DND-41 (cell line): ENCODE measurements at places on chromosomes 6 and 20.

DNA sequence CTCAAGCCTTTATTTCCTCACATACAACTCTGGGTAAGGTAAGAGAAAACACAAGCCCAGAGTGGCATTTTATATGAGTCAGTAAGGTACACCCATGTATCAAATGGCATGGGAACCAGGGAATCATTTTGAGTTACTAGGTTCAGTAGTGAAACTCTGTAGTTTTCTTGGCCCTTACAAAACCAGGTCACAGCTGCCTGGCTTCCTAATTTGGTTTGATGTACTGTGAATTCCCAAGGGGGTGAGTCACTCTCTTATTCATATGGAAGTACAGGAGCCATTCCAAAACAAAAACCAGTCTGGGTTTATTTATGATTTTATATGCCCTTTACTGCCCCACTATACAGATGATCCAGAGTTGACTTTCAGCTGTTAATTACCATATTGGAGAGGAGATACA lies 70.7 kb downstream of the PDE7B start:
- no peak for DNase-seq

DNA sequence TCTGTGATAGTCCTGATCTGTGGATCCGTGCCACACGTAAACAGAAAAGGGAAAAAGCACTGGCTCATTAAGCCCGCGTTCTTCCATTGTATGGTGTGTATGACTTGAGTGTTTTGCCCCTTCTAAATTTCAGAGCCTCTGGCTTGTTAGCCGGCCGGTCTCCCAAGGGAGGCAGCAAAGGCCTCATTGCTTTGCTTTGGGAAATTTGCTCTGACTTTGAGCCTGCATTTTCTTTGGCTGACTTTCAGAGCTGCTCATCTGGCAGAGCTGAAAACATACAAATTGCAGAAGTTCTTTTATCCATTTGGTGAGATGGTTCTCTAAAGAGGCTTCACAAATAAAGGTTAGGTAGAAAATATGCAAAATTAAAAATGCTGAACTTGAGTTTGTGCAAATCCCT lies 123.0 kb downstream of the UTRN start:
- no peak for DNase-seq

GRCh38 chr6:138987080-138987642 lies 892 bp downstream of the REPS1 start:
- DNase-seq: peak; percentile 18

GRCh38 chr6:4936681-4937041 lies 67.2 kb downstream of the RPP40 start:
- DNase-seq: no peak

DNA sequence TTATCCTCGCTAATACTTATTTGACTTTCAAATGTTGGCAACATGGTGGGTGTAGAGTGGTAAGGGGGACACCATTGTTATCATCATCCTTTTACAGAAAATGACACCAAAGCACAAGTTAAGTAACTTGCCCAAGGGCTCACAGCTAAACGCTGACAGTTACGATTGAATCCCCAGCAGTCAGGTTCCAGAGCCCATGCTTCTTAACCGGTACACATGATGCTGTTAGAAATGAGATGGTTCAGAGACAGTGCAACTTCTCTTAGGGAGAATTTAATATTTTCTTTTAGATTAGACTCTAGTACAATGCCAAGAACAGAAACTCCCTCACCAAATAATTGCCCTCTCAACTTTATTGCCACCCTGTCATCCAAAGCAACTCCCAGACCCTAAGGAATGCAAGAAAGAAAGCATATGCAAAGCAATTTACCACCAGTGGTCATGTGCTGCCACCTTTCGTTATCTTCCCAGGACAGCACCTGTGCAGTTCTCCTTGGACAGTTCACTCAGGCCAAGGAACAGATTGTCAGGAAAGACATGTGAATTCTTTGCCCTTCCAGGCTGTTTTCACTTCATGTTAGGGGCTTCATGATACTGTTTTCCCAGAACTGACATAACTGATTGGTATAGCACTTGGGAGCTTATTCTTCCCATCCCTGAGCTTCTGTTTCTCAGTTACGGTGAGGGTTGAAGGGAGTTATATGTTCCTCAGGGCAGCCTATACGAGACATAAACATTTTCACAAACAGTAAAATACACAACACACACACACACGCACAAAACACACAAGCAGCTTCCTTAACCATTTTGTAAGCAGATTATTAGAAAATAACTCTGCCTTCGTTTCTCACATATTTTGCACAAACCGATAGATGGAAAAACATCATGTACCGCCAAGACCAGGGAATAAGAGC lies 5.1 kb downstream of the HLA-DMA start:
- no peak for DNase-seq

DNA sequence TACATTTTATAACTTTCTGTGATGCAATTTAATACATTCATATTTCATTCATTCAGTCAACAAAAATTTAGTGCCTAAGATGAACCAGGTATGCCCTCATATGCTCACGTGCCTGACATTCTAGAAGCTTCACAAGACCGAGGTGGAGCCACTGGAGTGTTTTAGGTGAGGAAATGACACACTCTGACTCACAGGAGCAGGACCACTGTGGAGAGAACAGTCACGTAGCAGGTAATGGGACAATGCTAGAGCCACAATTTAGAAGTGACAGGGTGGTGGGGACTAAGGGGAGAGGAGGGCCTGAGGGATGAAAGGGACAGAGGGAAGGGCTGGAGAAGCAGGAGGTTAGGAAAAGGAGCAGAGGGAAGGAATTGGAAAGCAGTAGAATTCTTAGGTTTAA lies 17.6 kb upstream of the HLA-A start:
- no peak for DNase-seq

GRCh38 chr6:75290136-75290945 lies 5.7 kb upstream of the TMEM30A start:
- no peak for DNase-seq

DNA sequence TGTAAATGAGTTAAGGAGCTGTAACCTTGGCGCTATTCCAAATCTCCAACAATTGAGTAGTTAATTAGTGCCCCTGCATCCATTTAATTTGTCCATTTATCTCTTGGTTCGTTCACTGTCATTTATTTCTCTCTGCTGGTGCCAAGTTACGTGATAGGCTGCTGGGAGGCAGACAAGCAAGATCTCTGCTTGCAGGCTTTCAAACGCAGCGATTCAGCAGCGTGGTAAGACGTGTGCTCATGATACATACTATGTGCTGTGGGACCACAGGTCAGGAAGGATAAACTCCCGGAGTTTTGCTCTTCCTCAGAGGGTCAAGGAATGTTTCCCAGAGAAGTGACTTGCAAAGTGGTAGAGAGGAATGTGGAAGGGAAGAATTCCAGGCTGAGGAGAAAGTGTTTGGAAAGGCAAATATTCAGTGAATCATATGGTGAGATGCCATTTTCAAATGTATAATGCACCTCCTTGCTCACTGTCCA lies 46.4 kb downstream of the UTRN start:
- no peak for DNase-seq

DNA sequence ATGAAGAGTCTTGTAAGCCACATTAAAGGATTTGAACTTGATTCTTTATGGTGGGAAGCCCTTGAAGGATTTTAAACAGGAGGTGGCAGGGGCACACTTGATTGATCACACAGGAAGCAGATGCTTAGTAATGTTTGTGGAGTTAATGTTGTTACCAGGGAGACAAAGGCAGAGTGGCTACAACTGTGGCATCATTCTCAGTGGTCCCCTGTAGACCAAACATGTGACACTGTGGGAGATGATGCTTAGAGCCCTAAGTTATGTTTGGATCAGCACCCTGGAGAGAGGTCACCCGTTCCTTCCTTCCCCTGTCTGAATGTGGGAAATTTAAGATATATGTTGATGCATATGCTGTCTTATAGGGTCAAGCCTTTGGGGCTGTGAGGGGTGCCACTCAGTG lies 53.2 kb downstream of the EIF2S2 start:
- DNase-seq: peak; percentile 54

DNA sequence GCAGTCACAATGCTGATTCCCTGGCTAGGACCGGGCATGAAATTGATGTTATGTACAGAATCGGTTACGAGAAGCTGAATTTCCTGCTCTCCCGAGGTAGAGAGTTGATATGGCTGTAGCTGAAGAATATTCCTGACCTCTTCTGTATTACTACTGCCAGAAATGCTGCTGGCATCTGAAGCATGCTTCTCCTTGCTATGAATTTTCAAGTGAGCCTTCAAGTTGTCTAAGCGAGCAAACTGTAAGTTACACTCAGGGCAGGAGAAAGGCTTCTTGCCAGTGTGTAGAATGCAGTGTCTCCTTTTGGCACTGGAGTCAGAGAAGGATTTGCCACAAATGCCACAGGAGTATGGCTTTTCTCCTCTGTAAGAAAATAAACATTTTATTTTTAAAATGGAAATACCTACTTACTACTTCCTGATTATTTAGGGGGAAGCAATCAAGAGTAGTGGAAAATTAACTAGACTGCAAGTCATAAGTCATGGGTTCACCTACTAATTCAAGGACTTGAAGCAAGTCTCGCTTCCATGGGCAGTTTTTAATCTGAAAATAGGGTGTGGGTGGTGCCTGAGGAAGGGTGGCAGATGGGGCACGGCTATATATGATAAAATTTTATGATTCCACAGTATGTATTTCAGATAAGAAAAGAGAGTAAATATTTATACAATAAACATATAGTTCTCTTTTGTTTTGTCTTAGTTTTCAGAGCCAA lies 10.8 kb upstream of the MICAL1 start:
- DNase-seq: no peak

GRCh38 chr6:155398701-155399061 lies 57.0 kb downstream of the NOX3 start:
- DNase-seq: no peak

GRCh38 chr20:36303831-36304230 lies 2.3 kb upstream of the DLGAP4 start:
- no peak for DNase-seq

DNA sequence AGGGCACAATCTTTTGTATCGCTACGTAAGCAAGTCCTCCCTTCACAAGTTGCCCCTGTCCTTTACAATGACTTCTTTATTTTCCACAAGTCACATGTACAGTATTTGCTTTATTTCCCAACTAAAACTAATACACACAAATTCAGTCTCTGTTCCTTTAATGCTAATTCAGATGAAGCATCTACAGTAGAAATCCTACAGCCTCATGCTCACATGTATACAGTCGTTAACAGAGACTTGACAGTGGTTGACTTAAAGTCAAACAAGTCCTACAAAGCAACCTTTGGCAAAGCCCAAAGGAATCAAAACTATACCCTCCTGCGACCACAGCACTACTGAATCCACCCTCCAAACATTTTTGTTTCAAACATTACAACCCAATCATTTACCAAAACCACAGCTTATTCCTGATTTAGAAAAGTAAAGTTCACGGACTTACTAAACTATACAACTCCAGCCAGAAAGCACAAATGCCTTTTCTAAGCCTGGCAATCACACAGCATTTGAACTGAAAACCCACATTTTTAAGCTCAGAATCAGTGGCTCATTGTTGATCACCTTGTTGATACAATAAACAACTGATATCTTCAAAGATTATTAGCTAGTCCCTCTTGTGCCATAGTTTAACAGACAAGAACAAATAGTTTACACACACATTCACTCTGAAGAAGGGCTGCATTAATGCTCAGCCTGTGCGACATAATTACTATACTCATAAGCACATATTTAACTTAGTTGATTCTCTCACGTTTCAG lies 70.9 kb upstream of the NHSL1 start:
- no peak for DNase-seq

DNA sequence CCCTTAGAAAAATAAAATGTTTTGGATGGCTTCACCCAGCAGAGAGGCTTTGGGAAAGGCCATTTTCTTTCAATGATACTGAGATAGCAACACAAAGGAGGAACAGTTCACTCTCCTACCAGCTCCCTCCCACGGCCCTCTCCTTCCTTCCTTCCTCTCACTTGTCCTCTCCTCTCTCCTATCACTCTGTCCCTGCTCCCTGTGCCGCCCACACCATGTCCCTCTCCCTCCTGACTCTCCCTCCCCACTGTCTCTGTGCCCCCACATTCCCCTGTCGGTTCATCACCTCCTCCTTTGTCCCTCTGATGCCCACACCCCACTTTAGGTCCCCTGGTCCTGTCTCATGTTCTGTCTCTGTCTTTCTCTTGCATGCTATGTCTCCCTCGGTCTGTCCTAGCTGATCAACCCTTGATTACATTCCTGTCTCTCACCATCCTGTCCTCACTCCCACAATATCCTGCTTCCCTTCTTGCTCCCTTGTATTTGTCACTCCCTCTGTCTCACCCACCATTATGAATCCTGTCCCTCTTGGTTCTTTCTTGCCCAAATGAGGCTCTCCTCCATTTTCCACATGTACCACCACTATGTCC lies 30.1 kb downstream of the ELMO2 start:
- no peak for DNase-seq

- DNase-seq: no peak
Observed at GRCh38 chr6:139449611-139450000, 75.2 kb upstream of the CITED2 start.

GRCh38 chr6:34517461-34517881 lies 38.7 kb downstream of the SPDEF start:
- no peak for DNase-seq

DNA sequence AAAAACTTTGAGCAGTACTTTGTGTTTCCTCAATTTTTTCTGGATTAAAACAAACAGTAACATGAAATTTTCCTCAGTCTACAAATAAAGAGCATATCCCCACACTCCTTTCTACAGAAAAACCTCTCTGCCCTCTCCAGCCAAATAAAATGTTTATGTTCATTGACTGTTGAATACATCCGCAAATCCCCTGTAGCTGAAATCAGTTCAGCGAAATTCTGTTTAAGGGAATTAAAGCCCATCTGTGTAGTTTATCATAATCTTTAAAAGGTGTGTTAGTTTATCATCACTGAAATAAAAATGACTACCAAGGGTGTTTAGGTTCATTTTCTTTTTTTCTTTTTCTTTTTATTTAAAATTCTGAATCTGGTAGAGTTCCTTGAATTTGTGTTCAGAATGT lies 157.8 kb upstream of the RUNX2 start:
- no peak for DNase-seq

GRCh38 chr20:57475388-57476083 lies 49.4 kb downstream of the CTCFL start:
- no peak for DNase-seq

DNA sequence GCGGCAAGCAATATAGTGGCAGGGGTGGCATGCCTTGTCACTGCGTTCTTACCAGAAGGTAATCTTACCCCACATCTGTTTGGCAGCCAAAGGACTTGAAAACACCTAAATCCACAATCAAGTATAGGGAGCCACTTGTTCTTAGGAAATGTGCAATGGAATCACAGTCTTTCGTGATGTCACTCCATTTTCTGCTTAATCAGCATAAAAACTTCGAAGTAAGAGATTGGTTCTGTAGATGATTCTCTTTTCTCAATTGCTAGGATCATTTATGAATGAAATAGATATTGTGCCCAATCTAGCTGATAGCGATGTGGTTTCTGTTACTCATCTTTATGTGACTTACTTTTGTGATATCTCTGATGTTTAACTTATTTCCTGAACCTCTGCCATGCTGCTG lies 89.0 kb downstream of the SLC22A3 start:
- DNase-seq: no peak

DNA sequence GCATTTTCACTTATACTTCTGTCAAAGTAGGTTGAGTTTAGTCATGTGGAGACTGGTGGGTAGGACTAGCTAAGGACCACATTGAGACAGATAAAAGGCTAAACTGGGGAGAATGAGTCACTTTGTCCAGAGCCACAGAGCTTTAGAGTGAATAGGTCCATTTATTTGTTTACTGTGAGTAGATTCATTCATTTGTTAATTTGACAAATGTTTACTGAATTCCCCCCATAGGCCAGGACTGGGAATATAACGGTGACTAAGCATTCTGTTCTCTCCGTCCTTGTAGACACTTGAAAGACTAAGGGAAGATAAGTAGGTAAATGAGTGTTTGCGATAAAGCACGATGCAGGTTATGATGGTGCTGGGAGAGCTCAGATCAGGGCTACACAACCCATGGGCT lies 699.7 kb upstream of the ID4 start:
- no peak for DNase-seq

GRCh38 chr6:148027201-148027600 lies 315.4 kb upstream of the SASH1 start:
- no peak for DNase-seq
